ENCODE measurements at places on chromosomes 11 and 22.

DNA sequence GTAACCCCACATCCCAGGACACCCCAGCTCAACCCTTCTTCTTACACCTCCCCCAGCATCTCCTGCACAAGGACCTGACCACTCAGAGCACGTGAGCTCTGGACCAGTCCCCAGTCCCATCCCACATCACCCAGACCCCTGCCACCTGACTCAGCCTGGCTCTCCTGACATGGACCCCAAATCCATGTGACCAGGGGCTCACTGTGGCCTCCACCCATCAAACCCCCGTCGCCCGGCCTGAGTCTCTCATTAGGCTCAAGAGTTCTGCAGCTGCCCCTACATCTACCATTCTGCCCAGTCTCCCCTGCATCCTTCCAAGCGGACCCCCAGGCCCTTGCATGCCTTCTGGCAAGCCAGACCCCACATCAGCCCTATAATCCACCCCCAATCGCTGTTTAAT is 1.9 kb upstream of the LIF start:
- no peak for DNase-seq
- no peaks in the 10 kb centered on the region for H3K4me1 ChIP-seq
- no peak overlapping the region for H3K27ac ChIP-seq
- no peak overlapping the region for H3K4me3 ChIP-seq

- no peaks in the 10 kb centered on the region for H3K4me1 ChIP-seq
- no peak overlapping the region for H3K4me3 ChIP-seq
- H3K36me3 ChIP-seq: no peaks in the 10 kb centered on the region
Measured at GRCh38 chr11:71940561-71941219, 11.8 kb downstream of the RNF121 start.

- peaks cover 2% of the 10 kb centered on the region for H3K4me1 ChIP-seq
- peak; percentile 29 for DNase-seq
- H3K27me3 ChIP-seq: no peaks in the 10 kb centered on the region
Measured at GRCh38 chr11:83070731-83071566, 748 bp downstream of the RAB30 start.

DNA sequence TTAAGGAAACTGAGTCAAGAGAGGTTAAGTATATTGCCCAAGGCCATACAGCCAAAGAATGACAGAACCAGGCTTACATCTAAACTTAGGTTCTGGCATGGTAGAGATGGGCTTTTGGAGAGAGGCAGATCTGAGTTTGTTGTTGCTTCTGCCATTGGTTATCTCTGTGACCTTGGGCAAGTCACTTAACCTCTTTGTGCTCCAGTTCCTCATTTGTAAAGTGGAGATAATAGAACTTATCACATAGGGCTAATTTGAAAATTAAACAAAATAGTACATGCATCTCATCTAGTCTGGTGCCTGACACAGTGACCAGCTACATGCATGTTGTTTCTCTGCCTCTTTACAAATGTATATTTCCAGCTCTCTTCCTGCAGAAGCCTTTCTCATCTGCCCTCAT is 47.0 kb upstream of the PLET1 start:
- no peaks in the 10 kb centered on the region for H3K36me3 ChIP-seq
- H3K27me3 ChIP-seq: no peaks in the 10 kb centered on the region
- H3K4me3 ChIP-seq: no peak overlapping the region
- DNase-seq: no peak

- H3K36me3 ChIP-seq: peaks cover 2% of the 10 kb centered on the region
- DNase-seq: no peak
- peaks cover 2% of the 10 kb centered on the region for H3K4me1 ChIP-seq
Measured at GRCh38 chr11:70306586-70307033, 36.1 kb downstream of the PPFIA1 start.

Measured in mesendoderm (in vitro differentiated cells).